ENCODE measurements at places on chromosomes 6 and 20. TPM values are rescaled to one million over a fixed set of nuclear protein-coding genes. Genes with fewer than 3 reads are reported as not detected.

PAK5 gene
- total RNA-seq = not detected

DNA sequence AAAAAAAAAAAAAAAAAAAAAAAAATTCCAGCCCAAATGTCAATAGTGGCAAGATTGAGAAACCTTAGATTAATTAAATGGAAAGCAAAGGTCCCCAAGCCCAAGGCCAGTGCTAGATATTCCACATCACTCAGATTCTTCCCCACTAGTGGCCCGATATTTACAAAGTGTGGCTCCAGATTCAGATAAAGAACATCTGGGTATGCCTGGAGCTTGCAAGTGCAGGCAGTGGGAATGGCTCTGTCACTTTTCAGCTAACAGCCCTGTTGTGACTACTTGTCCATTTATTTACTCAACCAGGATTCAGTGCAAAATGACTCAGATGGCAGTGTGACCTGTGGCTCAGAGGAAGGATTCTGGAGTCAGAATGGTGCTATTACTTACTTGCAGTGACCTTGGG lies 8.2 kb upstream of the KCNB1 start:
- peak; percentile 77 for DNase-seq
- H3K36me3 ChIP-seq = no peaks in the 10 kb centered on the region
- peaks cover 22% of the 10 kb centered on the region for H3K27me3 ChIP-seq
- H3K4me3 ChIP-seq = no peak overlapping the region
- H3K27ac ChIP-seq = no peak overlapping the region

DNA sequence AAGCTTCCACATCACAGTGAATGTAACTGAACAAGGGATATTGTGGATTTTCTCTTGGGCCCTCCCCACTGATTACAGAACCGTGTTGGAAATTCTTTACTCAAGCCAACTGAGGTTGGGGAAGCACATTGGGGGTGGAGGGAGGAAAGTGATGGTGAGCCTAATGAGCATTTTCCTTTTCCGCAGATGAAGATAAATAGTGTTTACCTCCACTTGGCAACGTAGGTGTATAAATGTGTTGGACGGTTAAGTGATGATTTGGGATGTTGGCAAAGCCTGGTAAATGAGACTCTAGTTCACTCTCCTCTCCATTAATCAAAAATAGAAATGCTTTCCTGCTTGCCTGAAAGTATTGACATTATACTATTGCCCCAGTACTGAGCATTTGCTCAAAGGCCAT lies 27.1 kb upstream of the NRN1 start:
- H3K27me3 ChIP-seq = peaks cover 24% of the 10 kb centered on the region
- no peaks in the 10 kb centered on the region for H3K36me3 ChIP-seq
- DNase-seq = no peak
- H3K27ac ChIP-seq = no peak overlapping the region
- no peaks in the 10 kb centered on the region for H3K4me1 ChIP-seq
- H3K4me3 ChIP-seq = no peak overlapping the region

DNA sequence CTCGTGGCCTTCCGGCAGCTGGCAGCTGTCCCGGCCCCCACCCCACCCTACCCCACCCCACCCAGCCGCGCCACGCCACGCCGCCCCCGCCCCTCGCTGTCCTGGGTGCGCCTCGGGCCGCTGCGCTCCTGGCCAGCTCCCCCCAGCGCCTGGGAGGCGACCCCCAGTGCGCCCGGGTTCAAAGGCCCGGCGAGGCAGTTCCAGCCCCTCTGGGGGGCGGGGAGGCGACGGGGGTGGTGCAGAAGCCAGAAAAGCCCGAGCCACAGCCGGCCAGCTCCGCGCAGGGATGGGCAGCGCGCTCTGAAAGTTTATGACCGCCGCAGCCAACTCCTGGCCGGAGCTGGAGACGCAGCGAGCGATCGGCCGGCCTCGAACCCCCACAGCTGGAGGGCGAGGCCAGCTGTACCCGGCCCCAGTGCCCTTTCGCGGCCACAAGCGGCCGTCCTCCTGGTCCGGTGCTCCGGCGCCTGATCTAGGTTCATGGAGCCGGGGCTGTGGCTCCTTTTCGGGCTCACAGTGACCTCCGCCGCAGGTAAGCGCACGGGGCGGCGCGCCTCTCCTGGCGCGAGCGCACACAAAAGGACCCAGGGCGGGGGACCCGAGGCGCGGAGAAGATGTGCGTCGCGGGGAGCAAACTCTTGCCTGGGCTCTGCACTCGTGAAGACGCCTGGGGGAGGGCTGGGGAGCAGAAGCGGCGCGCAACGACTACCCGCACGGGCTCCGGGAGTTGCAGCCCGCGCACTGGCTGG lies at the start of gene EDN3:
Gene EDN3 (plus strand): TSS at position 279 of the 749 bp plus-strand sequence. CDS start 202 bp downstream, at position 481.
- H3K4me1 ChIP-seq = no peaks in the 10 kb centered on the region
- no peak within 1 kb of the TSS for H3K27ac ChIP-seq
- no peak within 1 kb of the TSS for H3K4me3 ChIP-seq
- H3K36me3 ChIP-seq = no peaks in the 10 kb centered on the region

RAB23 gene
- total RNA-seq = 9.3 TPM

KIAA1755 gene
- total RNA-seq = 0.30 TPM

SLC35F1 gene
- not detected for total RNA-seq

DNA sequence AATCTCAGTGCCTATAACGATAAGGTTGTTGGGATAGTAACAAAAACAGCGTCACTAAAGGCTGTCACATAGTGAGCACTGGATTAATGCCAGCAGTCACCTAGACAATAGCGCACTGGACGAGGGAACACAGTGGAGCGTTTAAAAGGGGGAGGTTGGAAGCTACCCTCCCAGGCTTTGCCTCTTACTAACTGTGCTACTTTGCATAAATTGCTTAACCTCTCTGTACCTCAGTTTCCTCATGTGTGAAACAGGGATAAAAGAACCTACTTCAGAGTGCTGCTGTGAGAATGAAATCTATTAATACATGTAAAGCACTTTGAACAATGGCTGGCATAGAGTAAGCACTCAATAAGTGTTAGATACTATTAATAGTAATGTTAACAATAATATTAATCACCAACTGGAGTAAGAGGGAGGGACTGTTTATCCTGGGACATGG lies 10.5 kb downstream of the BCL2L1 start:
- no peaks in the 10 kb centered on the region for H3K27me3 ChIP-seq
- peaks cover 61% of the 10 kb centered on the region for H3K36me3 ChIP-seq
- H3K4me1 ChIP-seq = peaks cover 97% of the 10 kb centered on the region
- peak overlapping the region; percentile 99 for H3K27ac ChIP-seq

DNA sequence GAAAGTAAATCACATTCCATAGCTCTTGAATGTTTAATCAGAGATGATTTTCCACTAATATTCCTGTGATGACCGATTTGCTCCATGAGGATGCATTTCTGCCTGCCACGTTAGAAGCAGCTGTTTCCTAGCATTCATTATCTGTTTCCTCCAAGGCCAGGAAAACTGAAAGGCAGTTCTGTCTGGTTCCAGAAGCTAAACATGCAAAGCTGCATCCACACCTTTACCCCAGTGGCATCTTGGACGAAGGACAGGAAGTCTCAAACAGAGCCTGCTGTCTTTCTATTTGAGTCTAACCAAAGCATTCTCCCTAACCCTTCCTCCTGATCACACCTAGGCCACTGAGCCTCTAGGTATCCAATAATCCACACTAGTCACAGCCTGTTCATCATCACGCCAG lies 27.6 kb downstream of the CNKSR3 start:
- no peaks in the 10 kb centered on the region for H3K36me3 ChIP-seq
- no peak for DNase-seq
- H3K27ac ChIP-seq = no peak overlapping the region
- H3K4me3 ChIP-seq = no peak overlapping the region

Data from PC-9 (cell line).